ENCODE measurements at places on chromosomes 6 and 20. TPM values are rescaled to one million over a fixed set of nuclear protein-coding genes. Genes with fewer than 3 reads are reported as not detected.

Gene RUNX2
- total RNA-seq: 0.16 TPM

Gene TGM3
- 0.43 TPM for total RNA-seq

Gene HLA-DOA
- total RNA-seq: 1.7 TPM

GRCh38 chr6:30615219-30615957 is 1.7 kb downstream of the PPP1R10 start:
- DNase-seq: peak; percentile 53

- no peak for DNase-seq
Measured at GRCh38 chr6:57423468-57423867, 106.0 kb downstream of the PRIM2 start.

Gene SPDEF
- total RNA-seq: 0.12 TPM

GRCh38 chr20:50577175-50578018 is 67.2 kb downstream of the PTPN1 start:
- no peak for DNase-seq

Measured in neural crest cell (in vitro differentiated cells).